ENCODE measurements at places on chromosomes 6 and 20. TPM values are rescaled to one million over a fixed set of nuclear protein-coding genes. Genes with fewer than 3 reads are reported as not detected.

Gene DCDC2
- not detected for total RNA-seq

Gene SLC22A7
- not detected for total RNA-seq

Gene EDEM2
- 76.3 TPM for total RNA-seq

Gene EZR
- total RNA-seq, result 50.3 TPM

DNA sequence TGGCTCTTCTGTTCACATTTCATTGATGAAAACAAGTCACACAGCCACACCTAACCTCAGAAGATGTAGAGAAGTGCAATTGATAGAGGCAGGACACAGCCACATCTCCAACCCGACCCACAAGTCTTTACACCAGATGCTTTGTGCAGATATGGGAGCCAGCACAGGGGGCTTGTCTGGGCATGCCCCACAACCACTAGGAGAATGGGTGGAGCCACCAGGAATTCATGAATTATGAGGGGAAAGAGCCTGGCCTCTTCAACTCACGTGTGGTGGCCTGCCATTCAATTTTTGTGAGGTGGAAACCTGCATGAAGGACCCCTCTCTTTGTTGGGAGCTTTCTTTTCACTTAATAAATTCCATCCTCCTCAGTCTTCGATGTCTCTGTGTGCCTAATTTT lies 79.1 kb downstream of the OGFRL1 start:
- peak; percentile 40 for DNase-seq

DNA sequence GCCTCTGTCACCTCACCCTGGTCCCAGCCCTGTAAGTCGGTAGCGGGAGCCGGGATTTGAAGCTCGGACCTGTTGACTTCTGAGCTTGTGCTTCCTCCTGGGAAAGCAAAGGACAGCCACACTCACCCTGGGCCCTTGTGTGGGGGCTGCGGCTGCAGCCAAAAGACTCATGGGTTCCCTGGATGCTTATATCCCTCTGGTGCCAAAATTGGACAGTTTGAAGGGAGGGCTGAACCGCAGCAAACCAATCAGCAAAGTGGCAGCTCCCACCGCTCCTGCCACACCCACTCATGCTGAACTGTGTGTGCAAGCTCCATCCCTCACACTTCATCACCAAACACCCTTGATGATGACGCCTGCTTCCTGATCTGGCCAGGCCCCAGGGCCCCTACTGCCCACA lies 3.9 kb upstream of the CCN5 start:
- no peak for DNase-seq

DNA sequence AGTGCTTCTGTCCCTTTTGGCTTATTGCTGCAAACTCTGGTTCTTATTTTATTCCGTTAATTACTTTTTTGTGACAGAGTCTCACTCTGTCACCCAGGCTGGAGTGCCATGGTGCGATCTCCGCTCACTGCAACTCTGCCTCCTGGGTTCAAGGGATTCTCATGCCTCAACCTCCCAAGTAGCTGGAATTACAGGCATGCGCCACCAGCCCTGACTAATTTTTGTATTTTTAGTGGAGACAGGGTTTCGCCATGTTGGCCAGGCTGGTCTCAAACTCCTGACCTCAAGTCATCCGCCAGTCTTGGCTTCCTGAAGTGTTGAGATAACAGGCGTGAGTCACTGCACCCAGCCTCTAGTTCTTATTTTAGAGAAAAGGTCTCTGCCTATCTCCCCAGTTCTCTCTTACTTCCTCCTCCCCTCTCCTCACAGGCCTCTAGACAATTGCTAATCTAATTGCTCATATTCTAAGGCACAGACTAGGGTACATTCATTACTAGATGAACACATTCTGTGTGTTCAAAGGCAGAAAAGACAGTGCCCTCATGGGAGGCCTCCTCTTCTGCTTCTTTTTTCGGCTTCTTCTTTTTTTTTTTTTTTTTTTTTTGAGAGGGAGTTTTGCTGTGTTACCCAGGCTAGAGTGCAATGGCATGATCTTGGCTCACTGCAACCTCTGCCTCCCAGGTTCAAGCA lies 27.0 kb downstream of the EDEM2 start:
- DNase-seq, result peak; percentile 86

DNA sequence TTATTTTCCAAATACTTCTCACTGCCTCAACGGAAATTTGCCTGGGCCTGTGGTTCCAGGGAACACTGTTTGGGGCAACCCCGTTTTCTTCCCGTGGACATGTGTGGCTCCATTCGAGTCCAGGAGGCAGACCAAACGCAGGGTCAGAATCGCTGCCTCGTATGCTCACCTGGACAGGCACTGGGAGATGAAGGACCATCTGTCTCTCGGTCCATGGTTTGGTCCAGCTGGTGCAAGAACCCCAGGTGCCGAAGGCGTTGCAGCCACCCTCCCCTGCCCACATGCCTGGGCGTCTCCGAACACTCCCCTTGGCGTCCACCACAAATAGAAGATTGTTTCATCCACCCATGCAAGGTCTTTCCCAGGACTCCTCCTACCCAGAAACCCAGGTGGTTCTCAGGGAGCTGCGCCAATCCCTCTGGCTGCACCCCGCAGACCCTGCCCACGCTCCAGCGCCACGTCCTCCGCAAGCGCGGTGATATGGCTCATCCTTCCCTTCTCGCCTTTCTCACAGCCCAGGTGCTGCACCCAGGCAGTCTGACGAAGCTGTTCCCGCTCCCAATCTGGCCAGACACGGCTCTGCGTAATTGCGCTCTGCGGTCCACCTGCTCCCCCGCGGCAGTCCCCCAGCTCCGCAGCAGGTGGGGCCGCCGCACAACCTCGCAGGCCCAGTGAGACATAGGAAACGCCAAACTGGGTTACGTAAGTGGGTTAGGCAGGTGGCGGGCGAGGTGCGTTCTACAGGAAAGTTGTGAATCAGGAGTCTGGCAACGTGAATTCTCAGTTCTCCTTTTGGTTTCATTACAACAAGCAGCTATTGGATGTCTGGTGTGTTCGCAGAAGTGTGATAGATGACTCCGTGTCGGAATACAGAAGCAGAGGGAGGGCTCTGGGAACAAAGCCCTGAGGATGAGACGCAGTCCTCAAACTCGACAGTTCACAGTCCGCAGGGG lies 146.2 kb upstream of the ECI2 start:
- peak; percentile 82 for DNase-seq

GRCh38 chr20:58700121-58700821 lies 7.7 kb downstream of the NPEPL1 start:
- DNase-seq, result no peak

DNA sequence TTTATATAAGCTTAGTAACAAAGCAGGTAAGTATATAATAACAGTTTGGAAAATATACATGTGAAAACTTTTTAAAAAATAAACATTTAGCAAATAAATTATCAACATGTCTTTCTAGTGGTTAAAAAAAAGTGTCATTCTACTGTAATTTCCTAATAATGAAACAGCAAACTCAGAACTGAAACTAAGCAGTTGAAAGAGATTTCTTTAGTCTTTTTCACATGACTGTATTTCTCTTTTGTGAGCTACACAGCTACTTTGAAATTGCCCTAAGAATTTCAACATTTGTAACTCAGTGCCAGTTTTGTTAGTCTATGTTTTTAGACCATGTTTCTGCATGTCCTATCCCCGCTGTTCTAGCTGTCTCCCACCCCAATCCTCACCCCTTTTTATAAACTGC lies 28.4 kb upstream of the SDHAF4 start:
- DNase-seq, result no peak

- DNase-seq, result no peak
Observed at GRCh38 chr6:10310330-10310653, 104.6 kb downstream of the TFAP2A start.

DNA sequence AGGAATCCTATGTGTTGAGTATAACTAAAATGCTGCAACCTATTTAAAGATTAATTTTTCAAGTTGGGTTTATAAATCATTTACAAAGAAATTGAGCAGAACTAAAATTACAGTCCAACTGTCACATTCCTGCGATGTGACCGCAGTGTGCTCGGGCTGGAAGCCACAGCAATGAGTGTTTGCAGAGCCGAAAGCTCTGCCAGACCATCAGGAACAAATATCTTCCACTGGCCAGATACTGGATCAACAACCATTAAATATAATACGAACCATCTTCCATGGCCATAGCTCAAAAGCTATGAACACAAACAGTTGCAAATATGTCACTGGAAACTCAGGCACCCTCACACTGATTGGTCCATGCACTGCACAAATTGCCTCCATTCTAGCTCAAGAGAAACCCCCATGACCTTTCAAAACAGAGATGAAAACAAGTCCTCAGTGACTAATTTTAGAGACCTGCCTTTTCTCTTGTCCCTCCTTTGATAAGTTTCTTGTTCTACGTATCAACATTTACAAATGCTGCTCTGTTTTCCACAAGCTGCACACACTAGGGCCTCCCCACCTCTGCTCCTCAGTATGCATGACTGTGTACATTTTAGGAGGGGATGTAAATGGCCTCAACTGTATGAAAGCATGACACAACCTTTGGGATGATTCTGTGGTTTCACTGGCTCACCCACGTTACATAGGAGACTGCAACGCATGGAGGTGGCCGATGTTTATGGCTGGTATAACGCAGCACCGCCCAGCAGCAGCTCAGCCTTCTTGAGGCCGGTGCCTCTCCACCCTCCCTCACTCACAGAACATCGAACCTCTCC lies 171.7 kb downstream of the WDR27 start:
- no peak for DNase-seq

DNA sequence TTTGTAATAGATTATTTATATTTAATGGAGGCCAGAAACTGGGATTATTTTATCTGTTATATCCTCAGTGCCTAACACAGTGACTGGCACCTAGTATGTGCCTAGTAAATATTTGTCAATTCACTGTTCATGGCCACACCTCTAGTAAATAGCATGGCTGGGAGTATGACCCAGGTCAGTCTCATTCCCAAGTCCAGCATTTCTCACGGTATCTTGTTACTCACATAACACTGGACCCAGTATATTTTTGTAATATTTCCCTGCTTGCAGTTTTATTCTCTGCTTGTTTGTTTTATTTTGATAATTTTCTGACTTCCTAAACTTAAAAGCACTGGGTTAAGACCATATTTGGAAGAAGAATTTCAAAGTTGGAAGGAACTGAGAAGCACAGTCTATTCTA lies 47.7 kb downstream of the CTNNBL1 start:
- DNase-seq, result no peak

DNA sequence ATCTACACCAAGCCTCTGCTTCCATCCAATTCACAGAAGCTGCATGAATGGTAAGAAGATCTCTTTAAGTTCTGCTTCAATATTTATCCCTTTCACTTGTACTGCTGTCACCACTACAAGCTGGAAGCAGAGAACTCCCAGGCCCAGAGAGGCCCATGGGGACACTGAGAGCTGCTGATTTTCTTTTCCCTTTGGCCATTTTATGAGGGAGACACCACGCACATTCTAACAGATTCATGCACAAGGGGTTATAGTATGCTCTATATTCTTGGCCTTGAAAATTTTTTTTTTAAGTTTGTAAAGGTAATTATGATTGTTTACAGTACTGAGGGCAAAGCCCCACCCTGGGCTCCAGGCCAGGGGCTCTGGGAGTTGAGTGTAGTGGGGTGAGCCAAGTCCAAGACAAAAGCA lies 88.4 kb downstream of the MYB start:
- DNase-seq, result no peak

GRCh38 chr20:51760905-51761546 lies 7.2 kb downstream of the ATP9A start:
- DNase-seq, result peak; percentile 86

DNA sequence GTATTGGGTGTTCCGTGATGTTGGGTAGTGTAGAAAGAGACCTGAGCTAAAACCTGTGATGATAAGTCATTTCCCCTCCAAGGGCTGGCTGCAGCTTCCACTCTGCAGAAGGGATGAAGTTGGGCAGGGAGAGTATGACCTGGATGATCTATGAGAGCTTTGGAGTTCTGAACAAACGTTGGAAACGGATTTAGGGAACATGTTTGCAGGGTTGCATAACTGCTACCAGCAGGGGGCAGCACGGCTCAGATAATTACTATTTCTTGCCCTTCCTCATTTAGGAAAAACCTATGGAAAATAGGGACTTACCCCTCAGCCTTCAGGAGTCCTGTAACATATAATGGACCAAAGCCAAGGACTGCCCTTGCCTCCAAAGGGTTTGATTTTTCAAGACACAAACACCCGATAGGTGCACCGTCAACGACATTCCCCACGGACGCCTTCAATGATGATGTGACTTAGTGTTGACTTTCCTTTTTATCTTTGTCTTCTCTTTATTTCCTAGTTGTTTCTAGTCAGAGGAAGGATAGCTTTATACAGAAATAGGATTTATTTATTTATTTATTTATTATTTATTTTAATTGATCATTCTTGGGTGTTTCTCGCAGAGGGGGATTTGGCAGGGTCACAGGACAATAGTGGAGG lies 164.9 kb upstream of the SASH1 start:
- DNase-seq, result peak; percentile 74

GRCh38 chr6:30849903-30850651 lies 34.2 kb upstream of the DDR1 start:
- no peak for DNase-seq

DNA sequence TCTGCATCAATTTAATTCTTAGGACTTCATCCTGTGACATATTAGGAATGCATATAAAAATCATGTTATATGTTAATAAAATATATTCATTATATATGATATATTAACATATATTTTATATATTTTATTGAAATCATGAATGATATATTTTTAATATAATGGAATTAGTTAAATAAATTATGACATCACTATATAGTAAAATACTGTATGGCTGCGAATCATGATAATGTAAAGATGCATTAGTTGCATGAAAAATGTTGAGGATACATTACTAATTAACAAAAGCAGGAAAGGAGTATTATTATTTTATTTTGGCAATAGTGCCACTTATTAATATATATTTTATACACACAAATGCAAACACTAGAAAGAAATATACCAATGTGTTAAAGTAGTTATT lies 8.4 kb upstream of the RNF217 start:
- no peak for DNase-seq
